ENCODE measurements at places on chromosomes 1 and 21. TPM values are rescaled to one million over a fixed set of nuclear protein-coding genes. Genes with fewer than 3 reads are reported as not detected.

LEFTY2 gene
- total RNA-seq = 4.6 TPM

AK5 gene
- total RNA-seq = 2.1 TPM

SLC16A4 gene
- 23.2 TPM for total RNA-seq

LCE1B gene
- not detected for total RNA-seq

LCE3B gene
- total RNA-seq = not detected

DNA sequence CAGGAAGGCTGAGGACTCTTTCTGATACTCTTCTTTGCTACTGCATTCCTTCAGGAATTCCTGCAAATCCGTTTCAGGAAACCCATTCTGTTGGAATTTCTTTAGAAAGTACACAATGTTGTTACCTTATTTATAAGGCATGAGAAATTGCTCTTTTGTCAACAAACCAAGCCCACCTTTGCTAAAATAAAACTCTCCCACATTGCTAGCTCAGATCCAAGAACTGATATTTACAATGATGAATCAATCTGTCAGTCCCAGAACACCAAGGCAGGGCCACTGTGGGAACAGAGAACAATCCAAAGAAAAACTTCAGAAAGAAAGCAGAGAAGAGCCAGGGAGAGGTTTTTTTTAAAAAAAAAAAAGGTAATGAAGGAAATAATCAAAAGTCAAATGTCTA is 36.6 kb upstream of the LPAR3 start:
- no peaks in the 10 kb centered on the region for H3K27me3 ChIP-seq
- no peaks in the 10 kb centered on the region for H3K4me1 ChIP-seq
- no peaks in the 10 kb centered on the region for H3K36me3 ChIP-seq
- no peak for DNase-seq

- H3K4me3 ChIP-seq = no peak overlapping the region
- H3K27ac ChIP-seq = no peak overlapping the region
- DNase-seq = no peak
These were observed 35.4 kb upstream of the FOXO6 start for GRCh38 chr1:41325801-41326200.

GRCh38 chr1:228953207-228953606 is 217.9 kb downstream of the RHOU start:
- DNase-seq = no peak
- H3K27me3 ChIP-seq = no peaks in the 10 kb centered on the region
- no peaks in the 10 kb centered on the region for H3K36me3 ChIP-seq

DNA sequence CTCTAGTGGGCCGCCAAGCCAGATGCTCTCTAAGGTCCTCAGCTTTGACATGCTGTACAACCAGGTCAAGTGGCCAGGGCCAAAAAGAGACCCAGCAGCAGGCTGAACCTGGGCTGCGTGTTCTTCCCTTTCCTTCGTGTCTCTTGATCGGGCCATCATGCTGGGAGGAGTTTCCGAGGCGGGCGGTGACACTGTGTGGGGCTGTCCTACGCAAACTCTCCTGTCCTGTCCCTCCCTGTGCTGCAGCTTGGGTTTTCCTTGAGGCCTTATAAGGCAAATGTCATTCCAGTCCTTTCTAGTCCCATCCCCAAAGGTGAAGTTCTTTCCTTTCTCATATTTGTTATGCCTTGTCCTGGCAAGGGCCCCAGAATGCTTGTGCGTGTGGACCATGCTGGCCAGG is 56.7 kb downstream of the ARHGEF10L start:
- H3K4me1 ChIP-seq = no peaks in the 10 kb centered on the region
- H3K27me3 ChIP-seq = no peaks in the 10 kb centered on the region
- no peak overlapping the region for H3K4me3 ChIP-seq
- no peak overlapping the region for H3K27ac ChIP-seq
- H3K36me3 ChIP-seq = no peaks in the 10 kb centered on the region
- DNase-seq = no peak

GRCh38 chr1:109792056-109792831 is 28.5 kb upstream of the EPS8L3 start:
- DNase-seq = peak; percentile 88
- no peaks in the 10 kb centered on the region for H3K36me3 ChIP-seq
- no peaks in the 10 kb centered on the region for H3K4me1 ChIP-seq
- H3K4me3 ChIP-seq = no peak overlapping the region

DNA sequence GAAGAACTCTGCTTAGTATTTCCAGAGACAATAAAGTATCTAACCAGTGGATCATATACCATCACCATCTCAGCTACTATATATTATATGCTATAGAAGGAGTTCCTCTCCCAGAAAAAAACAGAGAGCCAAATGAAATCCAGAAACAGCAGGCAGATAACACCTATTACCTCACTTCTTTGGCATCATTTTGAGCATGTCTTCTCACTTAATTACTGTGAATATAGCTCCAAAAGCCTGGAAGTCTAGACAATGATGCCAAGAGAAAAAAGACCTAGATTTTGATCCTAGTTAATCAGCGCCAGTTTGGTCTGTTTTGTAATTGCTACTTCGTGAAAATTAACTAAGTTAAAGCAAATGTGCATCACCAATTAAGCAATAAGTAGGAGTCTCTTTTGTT is 131.3 kb downstream of the EIF4G3 start:
- no peak for DNase-seq
- H3K4me3 ChIP-seq = no peak overlapping the region
- no peak overlapping the region for H3K27ac ChIP-seq
- no peaks in the 10 kb centered on the region for H3K36me3 ChIP-seq

DNA sequence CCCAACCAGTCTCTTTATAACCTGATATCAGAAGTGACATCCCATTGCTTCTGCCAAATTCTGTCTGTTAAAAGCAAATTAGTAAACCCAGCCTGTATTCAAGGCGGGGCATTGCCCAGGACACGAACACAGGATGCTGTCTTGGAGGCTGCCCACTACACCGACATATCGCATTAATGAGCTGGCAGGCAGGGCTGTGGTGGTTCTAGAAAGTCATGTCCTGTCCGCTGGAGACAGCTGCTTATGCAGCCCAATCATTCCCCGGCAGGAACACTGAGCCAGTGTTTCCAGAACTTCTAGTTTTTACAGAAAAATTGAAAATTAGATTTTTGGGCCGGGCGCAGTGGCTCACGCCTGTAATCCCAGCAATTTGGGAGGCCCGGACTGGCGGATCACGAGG is 19.3 kb downstream of the C1orf167 start:
- H3K27me3 ChIP-seq = no peaks in the 10 kb centered on the region
- DNase-seq = no peak
- no peaks in the 10 kb centered on the region for H3K4me1 ChIP-seq
- no peak overlapping the region for H3K27ac ChIP-seq
- no peaks in the 10 kb centered on the region for H3K36me3 ChIP-seq

DNA sequence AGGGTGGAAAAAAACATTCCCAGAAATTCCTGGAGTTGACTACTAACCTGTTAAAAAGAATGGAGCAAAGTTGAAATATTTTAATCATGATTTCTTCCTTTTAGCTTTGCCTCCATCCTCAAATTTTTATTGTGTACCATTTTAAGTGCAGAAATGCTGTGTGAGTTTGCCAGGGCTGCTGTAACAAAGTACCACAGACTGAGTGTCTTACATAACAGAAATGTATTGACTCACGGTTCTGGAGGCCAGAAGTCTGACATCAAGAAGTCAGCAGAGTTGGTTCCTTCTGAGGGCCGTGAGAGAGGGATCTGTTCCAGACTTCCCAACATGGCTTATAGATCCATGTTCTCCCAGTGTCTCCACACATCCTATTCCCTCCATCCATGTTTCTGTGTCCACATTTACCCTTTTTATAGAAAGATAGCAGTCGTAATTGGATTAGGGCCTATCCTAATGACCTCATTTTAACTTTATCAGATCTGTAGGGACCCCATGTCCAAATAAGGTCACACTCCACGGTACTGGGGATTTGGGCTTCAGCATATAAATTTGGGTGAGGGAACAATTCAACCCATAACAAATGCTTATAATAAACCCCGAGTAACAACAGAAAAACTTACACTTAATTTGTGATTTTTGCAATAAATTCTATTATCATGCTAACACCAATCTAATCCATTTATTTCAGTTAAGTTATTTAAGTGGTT is 12.7 kb downstream of the SNX7 start:
- no peaks in the 10 kb centered on the region for H3K27me3 ChIP-seq
- H3K27ac ChIP-seq = no peak overlapping the region
- no peak overlapping the region for H3K4me3 ChIP-seq
- H3K36me3 ChIP-seq = no peaks in the 10 kb centered on the region
- no peak for DNase-seq
- no peaks in the 10 kb centered on the region for H3K4me1 ChIP-seq

GRCh38 chr1:180156201-180156600 is 1.5 kb downstream of the QSOX1 start:
- H3K4me3 ChIP-seq = no peak overlapping the region
- DNase-seq = no peak
- H3K4me1 ChIP-seq = peaks cover 4% of the 10 kb centered on the region
- H3K27ac ChIP-seq = no peak overlapping the region
- H3K36me3 ChIP-seq = no peaks in the 10 kb centered on the region
- H3K27me3 ChIP-seq = no peaks in the 10 kb centered on the region

- DNase-seq = no peak
- no peak overlapping the region for H3K4me3 ChIP-seq
- H3K4me1 ChIP-seq = no peaks in the 10 kb centered on the region
These were observed 2.1 kb upstream of the KIF21B start for GRCh38 chr1:201025571-201026002.

- no peaks in the 10 kb centered on the region for H3K4me1 ChIP-seq
- no peaks in the 10 kb centered on the region for H3K27me3 ChIP-seq
- no peak overlapping the region for H3K27ac ChIP-seq
- no peak for DNase-seq
- H3K36me3 ChIP-seq = no peaks in the 10 kb centered on the region
These were observed 11.8 kb downstream of the DPH5 start for GRCh38 chr1:101013776-101014175.

DNA sequence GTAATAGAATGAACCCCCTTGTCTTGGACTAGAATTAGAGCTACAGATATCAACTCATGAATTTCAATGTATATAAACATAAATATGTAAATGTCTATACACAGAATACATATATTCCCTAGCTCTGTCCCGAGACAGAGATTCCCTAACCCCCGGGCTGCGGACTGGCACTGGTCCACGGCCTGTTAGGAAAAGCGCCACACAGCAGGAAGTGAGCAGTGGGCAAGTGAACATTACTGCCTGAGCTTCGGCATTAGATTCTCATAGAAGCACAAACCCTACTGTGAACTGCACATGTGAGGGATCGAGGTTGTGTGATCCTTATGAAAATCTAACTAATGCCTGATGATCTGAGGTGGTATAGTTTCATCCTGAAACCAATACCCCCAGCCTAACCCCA is 51.2 kb downstream of the PIK3R3 start:
- no peak overlapping the region for H3K27ac ChIP-seq
- no peak overlapping the region for H3K4me3 ChIP-seq
- H3K27me3 ChIP-seq = no peaks in the 10 kb centered on the region
- no peaks in the 10 kb centered on the region for H3K36me3 ChIP-seq
- no peak for DNase-seq
- H3K4me1 ChIP-seq = no peaks in the 10 kb centered on the region

DNA sequence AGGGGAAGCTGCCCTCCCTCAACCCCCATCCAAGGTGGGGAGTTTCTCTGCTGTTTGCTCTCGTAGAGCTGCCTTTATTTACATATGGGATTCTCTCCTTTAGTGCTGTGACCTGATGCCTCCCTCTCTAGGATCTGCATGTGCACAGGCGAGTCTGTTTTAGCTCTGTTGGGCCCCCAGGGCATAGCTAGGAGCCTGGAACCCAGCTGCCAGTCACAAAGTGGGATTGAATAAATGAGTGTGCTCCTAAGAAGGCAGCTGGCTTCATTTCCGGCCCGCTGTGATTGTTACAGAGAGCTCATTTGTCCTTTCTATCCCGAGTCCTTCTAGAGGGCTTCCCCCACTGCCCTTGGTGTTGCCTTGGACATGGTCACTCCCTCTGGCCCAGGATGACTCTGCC is 176.6 kb downstream of the GRIK3 start:
- no peaks in the 10 kb centered on the region for H3K27me3 ChIP-seq
- no peak overlapping the region for H3K27ac ChIP-seq
- no peak overlapping the region for H3K4me3 ChIP-seq
- H3K4me1 ChIP-seq = no peaks in the 10 kb centered on the region

All from aorta (tissue), 5 donors.